Astrocyte (in vitro differentiated cells and primary cell): ENCODE measurements at places on chromosomes 5 and 9.

- H3K36me3 ChIP-seq, result no peaks in the 10 kb centered on the region
- H3K27me3 ChIP-seq, result no peaks in the 10 kb centered on the region
- peak; percentile 90 for DNase-seq
- peaks cover 43% of the 10 kb centered on the region for H3K4me1 ChIP-seq
These were observed 63.0 kb upstream of the BASP1 start for GRCh38 chr5:17154211-17154996.

DNA sequence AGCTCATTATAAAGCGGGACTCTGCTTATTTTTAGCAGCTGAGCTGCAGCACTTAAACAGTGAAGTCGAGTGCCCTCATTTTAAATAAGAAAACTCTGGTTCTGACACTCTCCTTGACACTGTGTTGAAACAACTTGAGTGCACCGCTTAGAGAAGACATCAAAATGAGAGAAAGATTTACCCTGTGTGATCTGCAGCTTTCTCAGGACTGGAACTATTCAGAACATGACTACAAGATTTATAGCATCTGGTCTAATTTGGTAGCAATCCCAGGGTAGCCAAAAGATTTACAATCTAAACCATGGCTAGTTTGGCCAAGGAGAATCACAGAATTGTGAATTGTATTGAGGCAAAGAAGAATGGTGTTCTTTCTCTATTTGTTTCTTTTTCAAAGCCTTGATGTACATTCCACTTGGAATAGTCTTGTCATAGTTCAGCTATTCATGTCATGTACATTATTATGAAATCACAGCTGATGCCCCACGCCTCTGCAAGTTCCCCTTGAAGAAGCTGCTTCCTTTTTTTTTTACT, 38.7 kb downstream of the PLEKHG4B start:
- no peaks in the 10 kb centered on the region for H3K27me3 ChIP-seq
- H3K27ac ChIP-seq, result peak overlapping the region; percentile 64
- H3K4me3 ChIP-seq, result no peak overlapping the region
- no peaks in the 10 kb centered on the region for H3K36me3 ChIP-seq

GRCh38 chr5:38736089-38736488, 109.7 kb upstream of the OSMR start:
- H3K27ac ChIP-seq, result no peak overlapping the region
- H3K4me1 ChIP-seq, result no peaks in the 10 kb centered on the region
- no peaks in the 10 kb centered on the region for H3K36me3 ChIP-seq

DNA sequence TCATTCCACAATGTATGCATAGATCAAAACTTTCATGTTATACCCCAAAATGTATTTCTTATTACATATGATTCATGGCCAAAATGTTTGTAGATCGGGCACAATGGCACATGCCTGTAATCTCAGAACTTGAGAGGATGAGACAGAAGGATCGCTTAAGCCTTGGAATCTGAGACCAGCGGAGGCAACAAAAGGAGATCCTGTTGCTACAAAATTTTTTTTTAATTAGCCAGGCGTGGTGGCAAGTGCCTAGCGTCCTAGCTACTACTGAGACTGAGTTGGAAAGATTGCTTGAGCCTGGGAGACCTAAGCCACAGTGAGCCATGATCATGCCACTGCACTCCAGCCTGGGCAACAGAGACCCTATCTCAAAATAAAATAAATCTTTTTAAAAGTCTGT, 89.9 kb downstream of the MAPKAP1 start:
- no peaks in the 10 kb centered on the region for H3K27me3 ChIP-seq
- H3K4me1 ChIP-seq, result no peaks in the 10 kb centered on the region
- no peak for DNase-seq
- H3K36me3 ChIP-seq, result no peaks in the 10 kb centered on the region
- H3K27ac ChIP-seq, result no peak overlapping the region

- no peaks in the 10 kb centered on the region for H3K27me3 ChIP-seq
- no peaks in the 10 kb centered on the region for H3K4me1 ChIP-seq
- no peak overlapping the region for H3K4me3 ChIP-seq
- no peak overlapping the region for H3K27ac ChIP-seq
- peak; percentile 9 for DNase-seq
- no peaks in the 10 kb centered on the region for H3K36me3 ChIP-seq
These were observed 19.0 kb upstream of the BARX1 start for GRCh38 chr9:93974151-93974550.

- no peak overlapping the region for H3K4me3 ChIP-seq
- H3K36me3 ChIP-seq, result no peaks in the 10 kb centered on the region
- H3K4me1 ChIP-seq, result no peaks in the 10 kb centered on the region
- H3K27ac ChIP-seq, result no peak overlapping the region
- no peaks in the 10 kb centered on the region for H3K27me3 ChIP-seq
- DNase-seq, result no peak
These were observed 56.7 kb upstream of the PCSK5 start for GRCh38 chr9:75833778-75834177.
